BJ (cell line): ENCODE measurements at places on chromosomes 6 and 20. TPM values are rescaled to one million over a fixed set of nuclear protein-coding genes. Genes with fewer than 3 reads are reported as not detected.

TBC1D7 gene
- 18.6 and 20.2 TPM in 2 replicates for polyA plus RNA-seq

CLPSL2 gene
- not detected in 2 replicates for polyA plus RNA-seq

CCN6 gene
- 0.07 TPM in 1 of 2 replicates, not detected in the other for polyA plus RNA-seq

DNA sequence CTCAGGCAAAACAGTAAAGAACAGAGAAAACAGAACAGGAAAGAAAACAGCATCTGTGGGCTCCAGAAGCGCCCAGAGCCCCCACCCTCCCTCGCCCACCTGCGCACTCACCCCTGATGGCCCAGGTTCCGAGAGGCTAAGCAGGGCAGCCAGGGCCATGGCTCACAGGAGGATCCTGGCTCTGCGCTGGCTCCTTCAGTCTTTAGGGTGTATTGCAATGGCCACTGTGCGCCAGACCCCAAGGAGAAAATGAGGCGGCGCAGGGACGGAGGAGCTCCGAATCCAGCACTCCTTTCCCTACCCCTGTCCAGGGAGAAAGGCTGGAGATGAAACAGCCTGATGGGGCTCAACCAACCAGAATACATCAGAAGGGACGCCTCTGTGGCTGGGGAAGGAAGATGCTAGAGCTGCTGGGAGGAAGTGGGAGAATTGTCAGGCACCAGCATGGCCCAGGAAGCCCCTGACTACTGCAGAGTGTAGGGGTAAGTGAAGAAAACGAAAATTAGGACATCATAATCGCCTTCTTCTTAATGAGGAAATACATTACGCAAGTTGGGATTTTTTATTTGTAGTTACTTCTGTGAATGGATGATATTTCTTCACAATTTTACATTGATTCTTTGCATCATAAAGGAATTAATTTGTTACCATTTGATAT, 49.0 kb downstream of the COL11A2 start:
- no peak for DNase-seq

DNA sequence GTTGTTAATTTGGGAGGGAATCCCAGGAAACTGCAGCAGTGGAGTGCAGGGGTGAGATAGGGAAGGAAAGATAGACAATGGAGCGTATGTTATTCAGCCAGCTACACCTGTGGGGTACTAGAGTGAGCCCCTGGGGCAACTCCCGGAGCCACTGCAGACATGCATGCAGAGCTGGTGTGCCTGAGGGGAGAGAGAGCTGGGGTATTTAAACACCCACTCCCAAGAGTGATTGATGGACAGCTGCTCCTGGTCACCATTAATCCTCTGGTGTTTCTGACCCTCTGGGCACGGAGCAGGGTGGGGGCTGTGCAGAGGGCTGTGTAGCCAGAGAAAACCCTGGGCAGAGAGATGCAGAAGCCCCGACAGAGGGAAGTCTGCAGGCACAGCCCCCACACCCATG, 146.7 kb upstream of the CDH4 start:
- no peak for DNase-seq

GRCh38 chr20:408843-409696, 971 bp downstream of the RBCK1 start:
- DNase-seq: no peak

DNA sequence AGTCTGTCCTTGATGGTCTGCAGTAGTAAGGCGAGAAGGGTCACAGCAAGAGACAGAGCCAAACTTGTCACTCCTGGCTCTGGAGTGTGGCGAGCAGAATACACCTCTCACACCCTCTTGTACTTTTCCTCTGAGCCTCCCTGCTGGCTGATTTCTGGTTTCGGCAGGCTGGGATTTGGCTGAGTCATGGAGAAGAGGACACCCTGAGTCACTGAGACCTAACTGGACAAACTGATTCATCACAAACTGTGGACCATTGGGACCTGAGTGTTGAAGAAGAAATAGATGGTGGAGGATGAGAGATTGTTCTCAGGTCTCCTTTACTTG, 101.7 kb downstream of the F13A1 start:
- no peak for DNase-seq

- no peak for DNase-seq
These were observed 2.5 kb downstream of the RNF217 start for GRCh38 chr6:124964764-124965105.

DNA sequence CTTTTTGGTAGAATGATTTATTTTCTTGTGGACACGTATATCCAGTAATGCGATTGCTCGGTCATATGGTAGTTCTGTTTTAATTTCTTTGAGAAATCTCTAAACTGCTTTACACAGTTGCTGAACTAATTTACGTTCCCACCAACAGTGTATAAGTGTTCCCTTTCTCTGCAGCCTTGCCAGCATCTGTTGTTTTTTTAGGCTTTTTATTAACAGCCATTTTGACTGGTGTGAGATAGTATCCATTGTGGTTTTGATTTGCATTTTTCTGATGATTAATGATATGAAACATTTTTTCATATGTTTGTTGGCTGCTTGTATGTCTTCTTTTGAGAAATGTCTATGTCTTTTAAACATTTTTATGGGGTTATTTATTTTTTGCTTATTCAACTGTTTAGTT, 196.7 kb downstream of the MOXD1 start:
- DNase-seq: no peak

GRCh38 chr6:38483526-38483925, 156.2 kb downstream of the BTBD9 start:
- no peak for DNase-seq
